ENCODE measurements at places on chromosomes 1 and 21.

DNA sequence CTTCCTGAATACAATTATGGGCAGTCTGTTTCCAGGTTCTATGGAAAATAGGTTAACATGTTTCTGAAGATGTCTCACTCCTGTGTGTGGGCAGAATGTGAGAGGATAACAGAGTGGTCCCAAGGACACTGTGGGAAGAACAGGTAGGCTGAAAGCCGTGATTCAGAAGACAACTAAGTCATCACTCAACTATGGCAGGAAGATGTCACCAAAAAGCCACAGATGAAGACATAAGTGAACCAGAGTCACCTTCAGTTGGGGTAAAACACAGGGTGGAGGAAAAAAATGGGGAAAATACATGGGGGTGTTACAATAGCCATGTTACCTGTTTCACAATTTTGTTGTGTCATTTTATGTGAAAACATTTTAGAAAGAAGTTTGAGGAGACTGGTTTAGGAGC lies 75.1 kb downstream of the UCHL5 start:
- no peak for DNase-seq

GRCh38 chr1:30966690-30967369 lies 58.3 kb upstream of the SDC3 start:
- DNase-seq: no peak

DNA sequence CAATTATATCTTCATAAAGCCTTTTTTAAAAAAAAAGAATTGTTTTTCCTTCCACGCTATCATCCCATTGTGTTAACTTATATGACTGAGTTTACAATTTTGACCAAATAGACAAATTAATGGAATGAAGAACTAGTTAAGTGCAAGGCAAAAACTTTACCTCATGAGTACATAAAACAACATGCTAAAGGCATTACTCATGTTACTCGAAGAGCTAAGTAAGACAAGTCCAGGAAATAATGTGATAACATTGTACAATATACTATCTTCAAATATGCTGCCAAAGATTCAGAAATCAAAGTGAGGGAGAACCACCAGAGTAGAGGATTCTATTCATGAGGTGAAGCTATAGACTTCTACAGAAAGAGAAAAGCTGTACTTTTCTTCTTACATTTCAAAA lies 24.2 kb upstream of the DYNLT5 start:
- DNase-seq: no peak

- no peak for DNase-seq
These were observed 54.2 kb downstream of the KIAA1614 start for GRCh38 chr1:180966744-180967536.

- DNase-seq: no peak
These were observed 207.1 kb downstream of the SLC35F3 start for GRCh38 chr1:234111458-234112142.

GRCh38 chr1:102834688-102835320 lies 273.5 kb downstream of the COL11A1 start:
- DNase-seq: no peak

- no peak for DNase-seq
These were observed 22.9 kb upstream of the LMO4 start for GRCh38 chr1:87305762-87306161.

GRCh38 chr1:204894606-204895005 lies 23.9 kb downstream of the NFASC start:
- no peak for DNase-seq

DNA sequence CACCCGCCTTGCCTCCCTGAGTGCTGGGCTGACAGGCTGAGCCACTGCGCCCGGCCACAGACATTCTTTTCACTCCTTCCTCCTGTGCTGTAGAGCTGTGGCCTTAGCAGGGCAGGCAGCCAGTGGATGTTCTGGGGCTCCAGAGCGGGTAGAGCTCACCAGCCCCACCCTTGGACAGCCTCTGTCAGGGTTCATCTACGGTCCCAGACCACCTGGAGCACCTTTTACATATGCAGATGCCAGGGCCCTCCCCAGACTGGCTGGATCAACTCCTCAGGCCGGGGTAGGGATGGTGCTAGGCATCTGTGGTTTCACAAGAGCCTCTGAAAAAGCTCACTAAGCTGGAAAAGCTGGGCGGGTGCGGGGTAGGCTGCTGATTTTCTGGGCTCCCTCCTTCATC lies 4.6 kb downstream of the ATP13A2 start:
- no peak for DNase-seq

DNA sequence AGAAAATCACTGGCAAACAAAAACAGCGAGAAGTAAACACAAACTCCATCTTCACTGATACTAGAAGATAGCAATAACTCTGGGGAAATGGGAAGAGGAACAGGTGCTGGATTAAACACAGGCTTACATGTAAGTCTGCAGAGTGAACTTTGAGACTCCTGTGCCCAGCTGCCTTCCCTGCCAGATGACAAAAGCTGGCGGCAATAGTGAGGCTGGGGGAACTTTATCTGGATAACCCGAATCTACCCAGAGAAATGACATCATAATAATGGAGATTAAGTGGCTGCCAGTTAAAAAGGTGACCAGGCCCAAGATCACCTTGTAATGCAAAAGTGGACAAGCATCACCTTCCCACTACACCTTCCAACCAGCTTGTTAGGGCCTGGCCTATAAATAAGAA lies 184.5 kb downstream of the CHRM3 start:
- no peak for DNase-seq

GRCh38 chr1:51491166-51491981 lies 27.7 kb downstream of the EPS15 start:
- no peak for DNase-seq

GRCh38 chr1:115329965-115330364 lies 8.1 kb downstream of the NGF start:
- no peak for DNase-seq

All from GM04503 (cell line).